ENCODE measurements at places on chromosomes 7 and 10.

DNA sequence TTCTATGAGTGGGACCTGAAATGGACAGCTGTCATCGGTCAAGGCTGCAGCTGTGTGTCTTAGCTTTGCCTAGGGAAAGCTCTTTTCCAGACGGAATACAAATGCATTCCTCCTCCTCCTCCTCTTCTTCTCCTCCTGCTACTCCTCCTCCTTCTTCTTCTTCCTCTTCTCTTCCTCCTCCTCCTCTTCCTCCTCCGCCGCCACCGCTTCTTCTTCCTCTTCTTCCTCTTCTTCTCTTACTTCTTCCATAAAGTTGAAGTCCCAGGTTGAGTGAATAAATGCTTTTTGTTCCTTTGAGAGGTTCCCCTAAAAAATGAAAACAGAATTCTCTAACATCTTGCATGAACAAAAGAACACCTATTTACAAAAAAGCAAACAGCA lies 28.7 kb downstream of the KLF6 start:
- DNase-seq, result no peak

- peak; percentile 46 for DNase-seq
Observed at GRCh38 chr10:109920016-109920415, 3.3 kb downstream of the XPNPEP1 start.

DNA sequence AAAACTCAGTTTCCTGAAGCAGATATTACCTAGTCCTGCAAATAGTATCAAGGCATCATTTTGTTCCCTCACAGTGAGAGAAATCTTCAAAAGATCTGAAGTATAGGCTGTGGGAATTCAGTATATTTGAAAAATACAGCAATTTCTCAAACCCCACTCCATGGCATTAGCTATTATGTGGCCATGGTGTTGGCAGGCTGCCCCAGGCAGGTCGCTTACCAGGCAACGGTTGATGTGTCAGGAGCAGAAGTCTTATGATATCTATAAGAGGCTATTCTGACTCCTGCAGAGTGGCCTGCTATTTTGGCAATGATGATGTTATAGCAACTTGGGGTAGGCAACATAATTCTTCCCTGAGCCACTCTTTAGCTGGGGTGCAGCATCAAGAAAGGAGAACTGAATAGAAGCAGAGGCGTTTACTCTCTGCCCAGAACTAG lies 187.9 kb downstream of the PLXDC2 start:
- peak; percentile 0 for DNase-seq

- no peak for DNase-seq
Observed at GRCh38 chr10:63896992-63897391, 375.8 kb downstream of the REEP3 start.

DNA sequence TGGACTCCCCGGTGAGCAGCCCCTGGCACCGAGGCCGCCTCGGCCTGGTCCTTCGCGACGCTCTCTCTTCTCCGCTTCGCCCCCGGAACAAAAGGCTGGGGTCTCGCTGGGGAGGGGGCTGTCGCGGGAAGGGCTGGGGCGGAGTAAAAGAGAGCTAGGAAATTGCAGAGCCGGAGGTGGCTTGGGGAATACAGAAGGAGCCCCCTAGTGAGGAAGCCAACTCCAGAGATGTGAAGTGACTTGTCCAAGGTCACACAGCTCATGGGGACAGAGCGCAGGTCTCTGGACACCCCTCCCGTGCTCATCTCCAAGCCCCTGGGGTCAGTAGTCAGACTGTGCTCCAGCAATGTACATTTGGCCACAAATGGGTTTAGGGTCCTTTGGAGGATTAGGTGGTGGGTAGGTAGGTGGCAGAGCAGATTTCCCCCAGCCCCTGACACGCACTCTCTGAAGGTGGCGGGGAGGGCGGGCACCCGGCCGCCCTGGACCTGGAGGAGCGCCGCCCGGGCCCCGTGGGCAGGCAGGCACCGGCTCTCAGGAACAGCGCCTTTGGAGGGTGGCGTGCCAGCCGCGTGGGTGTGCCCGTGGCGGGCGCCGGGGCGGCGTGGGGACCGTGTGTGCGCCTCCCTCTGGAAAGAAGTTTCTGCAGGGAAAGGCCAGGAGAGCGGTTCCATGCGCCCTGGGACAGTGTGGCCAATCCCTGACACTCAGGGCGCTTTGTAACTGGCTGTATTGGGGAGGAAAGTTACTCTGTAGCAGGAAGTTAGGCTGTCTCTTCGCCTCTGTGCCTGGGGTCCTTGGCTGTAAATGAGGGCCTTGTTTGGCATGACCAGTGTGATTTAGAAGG lies 910 bp downstream of the WIPF3 start:
- DNase-seq, result no peak

- DNase-seq, result no peak
Observed at GRCh38 chr7:105098863-105099515, 85.0 kb downstream of the KMT2E start.

DNA sequence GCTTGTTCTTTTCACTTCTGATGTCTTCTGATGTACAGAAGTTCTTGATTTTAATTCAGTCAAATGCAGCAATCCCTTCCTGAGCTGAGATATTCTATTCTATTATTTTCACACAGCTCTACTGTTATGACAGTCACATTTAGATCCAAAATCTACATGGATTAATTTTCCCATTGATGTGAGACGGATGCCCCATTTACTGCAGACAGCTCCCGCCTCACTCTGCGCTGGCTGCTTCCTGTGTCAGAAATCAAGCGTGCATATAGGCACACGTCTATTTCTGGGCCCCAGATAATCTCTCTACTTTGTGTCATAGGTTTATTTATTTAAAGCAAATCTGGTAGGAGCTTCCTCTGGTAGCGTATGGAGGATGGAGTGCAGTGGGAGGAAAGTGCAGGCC lies 6.7 kb downstream of the BNIP3 start:
- DNase-seq, result no peak

- DNase-seq, result peak; percentile 36
Observed at GRCh38 chr7:102291056-102291915, 4.6 kb downstream of the SH2B2 start.

DNA sequence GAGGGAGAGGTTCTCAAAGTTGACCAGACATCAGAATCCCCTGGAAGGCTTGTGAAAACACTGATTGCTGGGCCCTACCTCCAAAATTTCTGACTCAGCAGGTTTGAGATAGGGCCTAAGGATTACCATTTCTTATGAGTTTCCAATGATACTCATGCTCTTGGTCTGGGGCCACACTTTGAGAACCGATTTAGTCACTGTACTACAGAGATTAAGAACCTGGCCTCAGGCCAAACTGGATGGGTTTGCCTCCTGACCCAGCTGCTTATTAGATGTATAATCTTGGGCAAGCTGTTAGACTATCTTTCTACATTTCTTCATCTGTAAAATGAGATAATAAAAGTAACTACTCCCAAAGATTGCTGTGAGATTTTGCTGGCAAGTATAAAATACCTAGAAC lies 77.1 kb upstream of the SCIN start:
- DNase-seq, result no peak

DNA sequence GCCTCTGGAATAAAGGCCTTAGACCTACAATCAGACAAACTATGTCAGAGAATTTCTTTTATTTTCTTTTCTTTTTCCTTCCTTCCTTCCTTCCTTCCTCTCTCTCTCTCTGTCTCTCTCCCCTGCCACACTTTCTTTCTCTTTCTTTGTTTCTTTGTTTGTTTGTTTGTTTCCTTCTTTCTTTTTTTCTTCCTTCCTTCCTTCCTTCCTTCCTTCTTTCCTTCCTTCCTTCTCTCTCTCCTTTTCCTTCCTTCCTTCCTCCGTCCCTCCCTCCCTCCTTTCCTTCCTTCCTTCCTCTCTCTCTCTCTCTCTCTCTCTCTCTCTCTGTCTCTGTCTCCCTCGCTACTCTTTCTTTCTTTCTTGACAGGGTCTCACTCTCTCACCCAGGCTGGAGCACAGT lies 242.6 kb downstream of the GATA3 start:
- DNase-seq, result no peak

DNA sequence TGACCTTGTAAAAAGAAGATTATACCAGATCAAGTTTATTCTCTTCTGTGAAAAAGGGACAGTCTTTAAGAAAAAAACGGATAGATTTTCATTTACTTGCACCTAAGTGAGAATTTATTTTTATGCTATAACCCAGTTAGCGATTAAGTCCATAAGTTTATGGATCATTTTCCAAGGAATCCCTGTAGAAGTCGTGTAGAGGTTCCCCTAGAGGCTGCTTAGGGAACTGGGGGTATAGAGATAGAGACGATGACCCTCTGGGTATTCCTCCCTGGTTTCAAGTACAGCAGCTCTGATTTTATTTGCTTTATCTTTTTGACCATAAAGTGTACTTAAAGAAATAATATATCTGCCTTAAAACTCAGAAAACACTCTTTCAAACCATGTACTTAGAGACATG lies 648.4 kb upstream of the LRRTM3 start:
- DNase-seq, result no peak

DNA sequence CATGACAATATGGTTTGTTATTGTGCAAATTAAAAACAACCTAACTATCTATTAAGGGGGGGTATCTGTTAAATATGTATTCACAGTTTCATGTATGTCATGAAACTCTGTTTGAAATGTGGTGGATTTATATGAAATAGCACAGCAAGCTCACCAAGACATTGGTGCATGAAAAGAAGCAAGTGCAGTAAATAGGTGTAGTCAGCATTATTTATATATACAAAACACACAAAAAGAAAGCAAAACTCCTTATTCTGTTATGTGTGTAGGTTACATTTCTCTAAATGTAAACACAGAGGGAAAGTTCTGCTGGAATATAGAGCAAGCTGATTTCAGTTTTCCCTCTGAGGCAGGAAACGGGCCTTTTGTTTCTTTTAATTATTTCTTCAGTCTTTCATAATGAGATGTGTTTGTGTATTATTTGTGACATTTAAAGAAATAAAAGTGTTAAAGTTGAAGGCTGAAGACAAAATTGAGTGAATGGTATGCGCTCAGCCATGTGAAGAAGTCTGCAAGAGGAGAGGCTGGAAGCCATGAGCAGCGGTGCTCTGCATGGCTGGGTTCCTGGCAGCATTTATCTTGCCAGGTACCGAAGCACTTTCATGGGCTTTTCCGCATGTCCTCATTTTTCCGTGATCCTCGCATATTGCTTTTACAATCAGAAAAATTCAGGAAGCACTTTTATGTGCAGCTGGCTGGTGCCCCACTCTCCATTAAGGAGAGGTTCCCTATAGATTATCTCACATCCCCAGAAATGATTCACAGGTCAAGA lies 38.5 kb downstream of the GRID1 start:
- DNase-seq, result no peak

DNA sequence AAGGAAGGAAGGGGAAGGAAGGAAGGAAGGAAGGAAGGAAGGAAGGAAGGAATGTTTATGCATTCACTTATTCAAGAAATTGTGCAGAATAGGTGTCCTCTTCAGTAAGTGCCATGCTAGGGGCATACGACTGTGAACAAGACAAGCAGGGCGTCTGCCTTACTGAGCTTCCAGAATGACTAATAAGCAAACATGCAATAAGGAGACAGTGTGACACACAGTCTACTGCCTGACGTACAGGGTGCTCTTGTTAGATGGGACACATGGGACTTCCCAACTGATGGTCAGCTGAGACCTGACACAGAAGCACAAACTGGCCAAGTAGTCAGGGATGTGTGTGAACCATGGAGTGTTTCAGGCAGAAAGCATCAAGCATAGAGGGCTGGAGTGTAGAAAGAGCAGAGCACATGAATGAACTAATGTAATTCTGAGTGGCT lies 18.2 kb downstream of the DNAJC12 start:
- DNase-seq, result no peak

DNA sequence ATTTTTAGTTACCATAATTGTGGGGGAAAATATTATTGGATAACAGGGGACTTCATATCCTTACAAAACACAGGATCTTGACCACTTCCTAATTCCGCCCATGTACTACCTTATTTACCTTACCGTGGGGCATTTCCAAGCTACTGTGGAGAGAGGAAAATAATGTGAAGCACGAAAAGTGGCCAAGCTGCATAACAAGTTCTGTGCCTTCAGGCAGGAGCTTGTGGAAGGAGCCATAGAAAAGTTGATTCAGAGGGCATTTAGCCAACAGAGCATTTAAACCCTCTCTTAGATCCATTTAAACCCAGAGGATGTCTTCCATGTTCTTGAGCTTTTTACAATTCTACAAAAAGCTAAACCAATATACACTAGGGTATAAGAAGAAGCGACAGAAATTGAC lies 41.6 kb downstream of the DNAJB9 start:
- no peak for DNase-seq

DNA sequence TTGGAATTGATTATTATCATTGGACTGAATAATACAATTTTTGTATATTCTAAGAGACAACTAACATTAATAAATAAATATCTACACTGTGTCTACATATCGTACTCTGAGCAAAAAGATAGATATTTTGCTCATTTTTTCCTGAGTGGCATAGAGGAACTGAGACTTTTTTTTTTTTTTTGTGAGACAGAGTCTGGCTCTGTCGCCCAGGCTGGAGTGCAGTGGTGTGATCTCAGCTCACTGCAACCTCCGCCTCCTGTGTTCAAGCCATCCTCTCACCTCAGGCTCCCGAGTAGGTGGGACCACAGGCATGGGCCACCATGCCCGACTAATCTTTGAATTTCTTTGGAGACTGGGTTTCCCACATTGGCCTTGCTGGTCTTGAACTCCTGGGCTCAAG lies 14.0 kb downstream of the KMT2E start:
- DNase-seq, result no peak

DNA sequence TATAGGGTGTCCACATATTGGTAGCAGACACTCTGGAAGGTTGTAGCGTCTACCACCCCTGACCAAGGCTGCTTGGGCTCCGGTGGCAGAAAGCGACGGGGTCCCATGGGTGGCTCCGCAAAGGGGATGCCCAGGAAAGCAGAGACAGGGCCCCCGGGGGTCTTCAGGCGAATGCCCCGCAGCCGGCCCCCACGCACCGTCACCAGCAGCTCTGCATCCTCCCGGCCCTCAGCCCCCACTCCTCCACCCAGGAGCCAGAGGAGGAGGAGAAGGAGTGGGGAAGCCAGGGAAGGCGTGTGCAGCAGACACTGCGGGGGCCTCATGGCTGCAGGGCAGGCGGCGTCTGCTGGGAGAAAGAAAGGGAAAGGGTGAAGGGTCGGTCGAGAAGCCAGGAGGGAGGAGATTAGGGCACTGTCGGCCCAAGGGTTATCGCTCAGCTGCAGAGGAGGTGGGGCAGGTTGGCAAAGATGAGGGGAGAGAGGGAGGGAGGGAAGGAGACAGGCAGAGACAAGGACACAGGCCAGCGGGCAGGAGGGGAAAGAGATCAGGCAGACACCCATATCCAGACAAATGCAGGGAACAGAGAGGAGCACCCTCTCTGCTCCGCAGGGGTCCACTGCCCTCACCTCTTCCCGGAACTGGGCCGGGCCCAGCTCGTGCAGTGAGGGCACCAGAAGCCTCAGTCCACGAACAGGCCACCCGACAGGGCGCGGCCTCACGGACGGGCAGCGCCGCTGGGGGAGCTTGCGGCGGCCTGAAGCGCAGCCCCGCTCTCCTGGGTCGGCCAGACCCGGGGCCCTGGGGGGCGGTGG lies 1.6 kb downstream of the ACHE start:
- DNase-seq, result no peak

- no peak for DNase-seq
Observed at GRCh38 chr10:52284416-52285013, 29.6 kb upstream of the DKK1 start.

GRCh38 chr7:158387546-158387891 lies 200.1 kb downstream of the PTPRN2 start:
- no peak for DNase-seq
